ENCODE measurements at places on chromosomes 1 and 21.

DNA sequence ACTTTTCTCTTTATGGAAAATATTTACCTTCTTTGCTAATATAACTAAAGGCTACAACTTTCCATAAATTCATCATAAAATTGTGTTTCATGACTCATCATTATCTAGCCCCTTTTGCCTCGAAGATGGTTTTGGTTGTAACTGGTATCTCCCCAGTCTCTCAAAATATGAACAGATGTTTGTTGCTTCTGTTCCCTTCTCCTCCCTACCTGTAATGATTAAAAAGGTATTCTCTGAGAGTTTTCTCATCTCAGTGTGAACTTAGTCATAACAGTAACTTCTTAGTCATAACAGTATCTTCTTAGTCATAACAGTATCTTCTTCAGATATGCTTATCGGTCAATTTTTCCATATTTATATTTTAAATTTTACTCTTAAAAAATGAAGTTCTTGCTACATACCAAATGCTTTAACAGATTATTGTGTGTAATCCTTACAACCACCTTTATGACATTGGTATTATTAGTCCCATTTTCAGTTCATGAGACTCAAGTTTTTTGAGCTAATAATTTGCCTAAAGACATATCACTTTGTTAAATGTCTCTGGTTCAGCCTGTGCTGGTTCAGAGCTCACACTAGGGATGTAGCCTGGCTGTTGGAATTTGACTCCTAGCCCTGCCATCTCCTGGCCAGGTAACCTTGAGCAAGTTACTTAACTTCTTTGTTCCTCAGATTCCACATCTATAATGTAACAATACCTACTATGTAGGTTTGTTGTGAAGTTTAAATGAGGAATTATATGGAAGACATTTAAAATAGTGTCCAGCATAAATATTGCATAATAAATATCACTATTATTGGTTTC, 32.6 kb downstream of the ATP1B1 start:
- DNase-seq = no peak

- DNase-seq = no peak
These were observed 74.1 kb downstream of the SERINC2 start for GRCh38 chr1:31487143-31487542.

DNA sequence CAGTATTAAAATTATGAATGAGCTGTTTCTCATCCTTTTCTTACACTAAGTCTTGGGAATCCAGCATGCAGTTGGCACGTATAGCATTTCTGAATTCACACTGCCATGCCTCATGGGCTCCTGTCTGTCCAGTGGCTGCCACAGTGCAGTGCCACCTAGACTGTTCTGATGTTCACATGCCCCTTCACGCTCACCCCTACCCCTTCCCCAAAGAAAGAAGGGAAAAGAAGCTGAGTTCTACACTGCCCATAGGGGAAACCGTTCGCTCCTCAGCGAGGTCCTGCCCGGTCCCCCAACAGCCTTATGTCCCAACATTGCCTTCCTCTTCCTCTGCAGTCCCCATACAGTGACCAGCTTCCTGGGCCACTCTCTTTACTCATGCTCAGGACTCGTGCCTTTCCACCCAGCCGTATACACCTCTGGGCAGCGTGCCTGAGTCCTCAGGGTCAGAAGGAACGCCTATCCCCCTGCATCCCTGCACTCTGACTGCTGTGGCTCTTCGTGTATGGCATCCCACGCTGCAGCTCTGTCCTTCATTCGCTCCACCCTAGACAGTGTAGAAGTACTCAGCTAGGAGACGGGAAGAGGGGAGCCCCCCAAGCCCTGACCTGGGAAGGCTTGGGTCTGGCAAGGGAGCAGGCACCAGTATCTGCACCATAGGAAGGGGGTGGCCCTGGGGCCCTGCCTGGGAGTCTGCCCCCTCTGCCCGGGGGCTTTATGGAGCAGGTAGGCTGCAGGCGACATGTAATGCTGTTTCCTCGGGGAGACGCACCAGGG, 24.1 kb upstream of the ARF1 start:
- DNase-seq = no peak

GRCh38 chr1:94191216-94191615, 46.2 kb downstream of the ARHGAP29 start:
- no peak for DNase-seq

- DNase-seq = no peak
These were observed 66.8 kb downstream of the GPR137B start for GRCh38 chr1:236209185-236209584.

GRCh38 chr1:6267686-6268322, 6.9 kb upstream of the GPR153 start:
- no peak for DNase-seq

- no peak for DNase-seq
These were observed 2.8 kb upstream of the CLDN14 start for GRCh38 chr21:36482673-36483072.

DNA sequence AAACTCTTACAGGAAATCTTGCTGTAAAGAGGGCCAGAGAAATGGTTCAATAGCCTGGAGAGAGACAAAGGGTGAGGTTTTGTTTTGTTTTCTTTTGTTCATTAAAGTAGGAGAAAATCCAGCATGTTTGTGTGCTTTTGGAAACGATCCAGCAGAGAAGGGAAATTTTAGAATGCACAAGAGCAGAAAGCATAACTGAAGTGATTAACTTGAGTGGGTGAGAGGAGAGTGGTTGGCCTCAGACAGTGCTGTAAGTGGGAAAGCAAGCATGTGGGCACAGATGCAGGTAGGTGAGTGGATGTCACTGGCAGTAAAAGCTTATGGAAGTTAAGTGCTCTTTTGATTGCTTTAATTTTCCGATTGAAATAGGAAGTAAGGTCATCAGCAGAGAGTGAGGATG, 50.2 kb downstream of the EEIG2 start:
- DNase-seq = no peak

DNA sequence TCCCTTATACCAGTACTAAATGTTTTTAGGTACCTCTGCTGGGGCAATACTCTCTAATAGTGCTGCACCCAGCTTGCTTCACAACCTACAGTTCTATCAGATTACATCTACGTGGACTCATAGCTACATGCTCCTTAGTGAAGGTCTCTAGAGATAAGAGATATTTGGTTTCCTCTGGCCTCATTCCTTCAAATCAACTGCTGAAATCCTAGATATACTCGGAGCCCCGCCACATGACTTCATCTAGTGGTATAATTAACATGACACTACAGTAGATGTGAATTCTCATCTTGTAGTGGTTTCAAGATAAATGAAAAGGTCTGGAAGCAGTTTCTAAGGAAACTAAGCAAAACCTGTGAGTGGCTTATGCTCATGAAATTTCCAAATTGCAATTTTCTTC, 115.4 kb downstream of the SMYD2 start:
- DNase-seq = no peak

GRCh38 chr1:198205016-198205684, 48.4 kb downstream of the NEK7 start:
- no peak for DNase-seq

GRCh38 chr1:59020151-59020997, 236.5 kb upstream of the JUN start:
- peak; percentile 20 for DNase-seq

DNA sequence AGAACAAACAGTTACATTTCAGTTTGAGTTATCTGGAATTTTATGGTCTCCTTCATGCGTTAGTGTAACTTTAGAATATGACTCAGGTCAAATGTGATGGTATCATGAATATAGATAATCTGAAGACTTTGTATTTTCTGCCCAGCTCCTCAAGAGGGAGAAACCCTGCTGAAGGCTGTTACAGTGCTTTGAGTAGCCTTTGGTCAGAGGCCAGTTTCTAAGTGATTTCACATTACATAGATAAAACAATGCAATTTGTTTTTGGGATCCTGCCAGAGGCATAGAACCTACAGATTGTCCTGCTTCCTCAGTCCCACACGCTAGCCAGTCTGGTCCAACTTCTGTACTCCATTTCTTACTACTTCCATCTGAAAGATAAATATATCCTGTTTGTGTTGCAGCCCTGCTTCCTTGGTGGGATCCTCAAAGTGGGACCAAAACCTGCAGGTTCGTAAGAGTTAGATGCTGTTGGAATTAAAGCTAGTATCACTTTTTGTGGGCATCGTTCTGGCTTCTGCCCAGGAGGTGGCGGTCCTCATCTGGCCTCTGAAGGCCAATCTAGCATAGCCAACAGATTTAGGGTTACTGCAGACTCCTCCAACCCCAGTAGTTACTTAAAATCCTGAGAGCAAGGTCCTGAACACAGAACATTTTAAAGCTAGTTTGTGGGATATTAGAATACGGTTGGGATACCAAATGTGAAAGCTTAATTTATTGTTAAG, 645.8 kb upstream of the USP24 start:
- no peak for DNase-seq

GRCh38 chr21:32412162-32413014, at the start of gene EVA1C:
EVA1C (plus strand) TSS chr21:32412706; CDS start chr21:32412854, 148 bp downstream.
- DNase-seq = no peak

- DNase-seq = peak; percentile 50
These were observed 148.9 kb downstream of the PBX1 start for GRCh38 chr1:164707868-164708331.

DNA sequence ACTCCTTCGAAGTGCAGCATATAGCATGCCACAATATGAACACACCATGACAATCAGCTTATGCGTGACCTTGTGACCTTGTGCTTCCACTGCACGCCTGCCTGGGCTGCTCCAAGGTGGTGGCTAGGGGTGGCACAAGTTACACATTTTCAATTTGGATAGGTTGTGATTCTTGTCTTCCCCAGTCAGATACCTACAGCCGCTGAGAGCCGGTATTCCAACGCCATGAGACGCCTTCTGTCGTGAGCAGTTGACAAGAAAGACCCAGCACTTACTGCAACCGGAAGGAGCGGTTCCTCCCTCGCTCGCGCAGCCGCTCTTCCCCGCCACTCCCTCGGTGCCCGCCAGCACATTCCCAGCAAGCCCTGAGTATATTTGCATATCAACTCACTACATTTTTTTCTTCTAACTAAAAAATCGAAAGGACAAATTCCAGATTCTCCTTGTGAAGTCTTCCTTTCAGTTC, 359 bp upstream of the RNU11 start:
- DNase-seq = peak; percentile 77

DNA sequence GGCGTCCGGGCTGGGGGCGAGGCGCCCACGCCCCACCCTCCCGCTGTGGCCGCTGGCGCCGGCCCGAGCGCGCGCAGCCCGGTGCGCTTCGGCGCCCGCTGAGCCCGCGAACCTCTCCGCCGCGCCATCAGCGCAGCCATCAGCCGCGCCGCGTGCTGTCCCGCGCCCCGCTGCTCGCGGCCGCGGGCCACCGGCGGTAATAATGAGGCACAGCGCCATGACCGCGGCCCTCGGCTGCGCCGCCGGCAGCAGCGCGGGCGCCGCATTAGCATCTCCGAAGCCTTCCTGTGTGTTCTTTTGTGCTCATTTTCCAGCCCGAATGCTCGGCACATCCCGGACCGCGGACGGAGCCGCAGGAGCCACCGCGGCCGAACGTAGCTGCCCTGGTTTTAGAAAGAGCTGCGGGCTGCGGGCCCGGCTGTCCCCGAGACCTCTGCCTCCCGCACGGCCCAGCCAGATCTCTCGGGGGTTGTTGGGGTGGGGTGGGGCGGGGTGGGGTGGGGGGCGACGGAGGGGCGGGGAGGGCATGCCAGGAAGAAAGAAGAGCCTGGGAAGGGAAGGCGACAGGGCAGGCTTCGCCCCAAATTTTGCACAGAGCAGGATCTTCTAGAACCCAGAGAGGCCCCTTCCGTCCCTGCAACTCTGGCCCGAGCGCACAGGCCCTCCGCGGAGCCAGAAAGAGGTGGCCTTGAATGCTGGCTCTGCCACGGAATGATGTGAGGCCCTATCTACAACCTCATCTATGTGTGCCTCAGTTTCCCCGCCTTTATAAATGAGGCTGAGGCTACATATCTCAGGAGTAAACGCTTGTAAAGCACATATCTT, 55.3 kb downstream of the RRAGC start:
- no peak for DNase-seq

DNA sequence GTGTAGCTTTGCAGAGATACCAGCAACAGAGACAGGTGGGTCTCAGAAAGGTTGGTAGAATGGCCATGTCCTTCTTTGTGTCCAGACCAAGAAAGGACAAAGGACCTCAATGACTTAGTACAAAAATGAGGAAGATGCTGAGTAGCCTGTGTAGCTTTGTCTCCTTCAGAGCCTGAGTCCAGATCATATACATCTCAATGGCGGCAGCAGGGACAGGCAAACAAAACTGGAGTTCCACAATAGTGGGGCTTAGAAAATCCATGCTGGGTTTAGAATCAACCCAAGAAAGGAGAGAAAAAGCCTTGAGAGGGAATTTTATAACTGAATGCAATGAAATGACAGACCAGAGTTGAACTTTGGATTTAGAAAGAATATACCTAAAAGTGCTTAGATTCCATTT, 339.0 kb downstream of the BRINP3 start:
- DNase-seq = no peak

DNA sequence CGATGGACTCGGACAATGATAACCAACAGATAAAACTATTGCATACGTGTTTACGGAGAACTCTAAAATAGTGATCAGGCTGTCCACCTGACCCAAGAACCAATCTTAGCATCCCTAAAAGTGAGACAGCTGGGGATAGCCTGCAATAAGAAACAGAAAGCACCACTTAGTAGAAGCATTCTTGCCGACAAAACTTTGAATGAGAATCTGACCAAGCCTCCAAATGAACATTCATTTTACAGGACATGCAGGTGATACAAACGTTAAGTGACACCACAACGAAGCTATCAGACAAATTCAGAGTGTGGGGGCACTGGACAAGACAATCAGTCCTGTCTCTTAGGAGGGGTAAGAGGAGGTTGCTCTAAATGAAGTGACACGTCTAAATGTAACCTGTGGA, 1.2 kb downstream of the PSMG1 start:
- no peak for DNase-seq

DNA sequence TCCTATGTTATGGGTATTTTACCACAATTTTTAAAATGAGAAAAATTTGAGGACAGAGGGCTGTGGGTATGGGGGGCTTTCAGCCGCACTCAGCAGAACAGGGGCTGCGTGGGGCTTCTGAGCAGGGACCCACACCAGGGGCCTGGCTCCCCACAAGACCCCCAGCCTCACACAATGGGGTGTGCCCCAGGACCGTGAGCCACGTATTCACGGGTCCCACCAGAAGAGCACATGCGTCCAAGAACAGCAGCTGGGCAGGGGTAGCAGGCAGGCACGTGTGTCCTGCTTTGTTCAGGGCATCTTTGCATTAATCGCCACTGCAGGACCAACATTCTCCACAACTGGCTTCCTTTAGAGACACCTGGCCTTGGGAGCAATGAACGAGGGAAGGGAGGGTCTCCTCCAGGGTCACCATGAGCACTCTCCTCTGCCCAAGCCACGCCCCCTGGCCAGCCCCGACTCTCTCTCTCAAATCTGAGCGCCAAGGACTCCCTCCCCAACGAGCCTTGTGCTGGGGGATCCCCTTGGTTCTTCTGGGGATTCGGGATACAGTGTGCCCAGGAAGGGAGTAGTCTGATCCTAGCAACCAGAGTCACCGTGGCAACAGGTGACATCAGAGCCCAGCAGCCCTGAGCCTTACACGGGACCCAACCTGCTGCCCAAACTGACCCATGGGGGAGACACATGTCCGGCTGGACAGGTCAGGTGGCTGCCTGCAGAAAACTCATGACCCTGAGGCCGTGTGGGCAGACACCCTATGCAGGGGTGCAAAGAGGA, 7.4 kb upstream of the ARF1 start:
- no peak for DNase-seq

DNA sequence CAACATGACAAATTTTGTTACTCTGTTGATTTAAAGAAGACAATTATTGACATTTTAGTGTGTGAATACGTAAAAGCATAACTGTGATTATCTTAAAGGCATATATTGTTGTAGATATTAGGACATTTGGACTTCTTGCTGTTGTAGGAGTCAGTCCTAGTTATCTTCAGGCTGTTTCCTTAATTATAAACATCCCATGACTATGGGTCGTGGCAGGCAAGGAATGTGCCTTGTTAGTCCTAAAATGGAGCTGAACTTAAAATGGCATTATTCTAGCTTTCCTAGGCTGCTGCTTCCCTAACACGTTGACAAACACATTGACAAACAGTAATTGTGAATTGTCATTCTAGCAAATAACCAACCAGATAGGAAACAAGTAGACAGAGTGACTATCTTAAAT, 4.4 kb upstream of the MPZL1 start:
- no peak for DNase-seq

Measured in PC-9 (cell line).